CD4-positive, CD25-positive, alpha-beta regulatory T cell (primary cell): ENCODE measurements at places on chromosomes 5 and 9.

DNA sequence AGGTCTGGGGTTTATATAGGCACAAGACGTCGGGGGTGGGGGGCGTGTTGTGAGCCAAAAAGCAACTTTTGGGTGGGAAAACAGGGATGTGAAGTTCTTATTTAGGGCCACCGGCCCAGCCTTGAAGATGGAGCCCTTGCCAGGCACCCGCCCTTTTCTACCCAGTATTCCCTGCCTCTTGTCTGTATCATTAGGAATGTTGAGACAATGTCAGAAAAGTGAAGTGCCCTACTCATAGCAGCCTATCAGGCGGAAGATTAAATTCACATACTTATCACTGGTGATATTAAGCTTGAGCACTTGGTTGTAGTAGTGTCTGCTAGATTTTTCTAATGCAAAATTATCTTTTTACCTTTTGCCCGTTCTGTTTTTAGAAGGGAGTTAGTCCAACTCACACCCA lies 293.5 kb downstream of the CDH10 start:
- DNase-seq = no peak

- DNase-seq = no peak
Observed at GRCh38 chr9:113452113-113452605, 11.4 kb upstream of the RGS3 start.

- no peak for DNase-seq
Observed at GRCh38 chr9:75360252-75360651, 271.9 kb downstream of the OSTF1 start.

- no peak for DNase-seq
Observed at GRCh38 chr9:82129708-82130107, 141.1 kb downstream of the SPATA31D1 start.
